ENCODE measurements at places on chromosomes 1 and 21.

DNA sequence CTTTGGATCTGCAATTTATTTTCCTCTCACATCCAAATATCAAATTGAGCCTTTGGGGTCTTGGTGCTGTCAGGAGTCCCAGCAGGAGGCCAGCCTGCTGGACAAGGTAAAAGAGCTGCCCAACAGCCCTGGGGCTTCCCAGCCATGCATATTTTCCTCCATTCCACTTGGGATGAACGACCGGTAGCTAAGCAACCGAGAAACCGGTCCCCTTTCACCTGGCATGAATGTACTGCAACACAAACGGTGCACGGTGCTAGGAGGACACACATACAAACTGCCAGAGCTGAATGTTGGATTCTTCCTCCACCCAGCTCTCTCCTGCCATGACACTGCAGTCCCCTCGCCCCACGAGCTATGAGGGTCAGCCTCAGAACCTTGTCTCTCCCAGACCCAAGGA lies 42.7 kb downstream of the BCAR3 start:
- DNase-seq, result no peak

- no peak for DNase-seq
Observed at GRCh38 chr1:180309338-180309737, 79.3 kb downstream of the LHX4 start.

DNA sequence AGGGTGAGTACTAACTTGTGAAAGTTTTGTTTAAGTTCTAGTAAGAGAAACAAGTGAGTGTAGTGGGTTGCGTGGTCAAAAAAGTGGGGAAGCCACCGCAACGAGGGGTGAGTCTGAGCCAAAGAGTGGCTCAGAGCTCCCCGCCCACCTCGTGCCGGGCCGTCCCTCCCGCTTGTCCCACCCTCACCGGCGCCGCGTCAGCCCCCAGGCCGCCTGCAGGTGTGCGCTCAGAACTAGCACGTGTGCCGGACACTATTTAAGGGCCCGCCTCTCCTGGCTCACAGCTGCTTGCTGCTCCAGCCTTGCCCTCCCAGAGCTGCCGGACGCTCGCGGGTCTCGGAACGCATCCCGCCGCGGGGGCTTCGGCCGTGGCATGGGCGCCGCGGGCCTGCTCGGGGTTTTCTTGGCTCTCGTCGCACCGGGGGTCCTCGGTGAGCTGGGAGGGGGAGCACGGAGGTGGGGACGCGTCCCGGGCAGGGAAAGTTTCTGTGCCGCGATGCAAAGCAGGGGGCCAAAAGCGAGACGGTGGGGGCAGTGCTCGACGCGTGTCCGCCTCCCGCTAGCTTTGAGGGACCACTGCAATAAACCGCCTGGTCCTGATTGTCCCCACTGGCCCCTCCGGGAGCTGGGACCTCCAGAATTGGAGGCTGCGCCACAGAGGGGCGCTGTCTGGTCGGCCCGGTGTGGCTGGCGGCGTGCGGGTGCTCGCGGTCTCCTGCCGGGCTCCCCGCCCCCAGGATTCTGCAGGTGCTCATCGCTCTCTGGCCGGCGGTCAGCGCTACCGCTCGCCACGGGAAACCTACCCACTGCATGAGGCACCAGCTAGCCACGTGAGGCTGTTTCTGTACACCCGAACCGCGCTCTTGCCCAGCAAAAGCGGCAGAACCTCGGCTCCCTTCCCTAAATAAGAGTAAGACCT lies at the start of gene CR2:
TSS of gene CR2 (plus strand) at position 283 of the 919 bp plus-strand sequence. CDS start at position 374, 91 bp downstream.
- no peak for DNase-seq

GRCh38 chr1:25782608-25783201 lies 17.3 kb upstream of the SELENON start:
- DNase-seq, result no peak

- no peak for DNase-seq
Observed at GRCh38 chr21:38834725-38835124, 29.0 kb downstream of the ETS2 start.

- no peak for DNase-seq
Observed at GRCh38 chr1:17289721-17290120, 18.3 kb upstream of the PADI4 start.

All from Karpas-422 (cell line).